CD8-positive, alpha-beta memory T cell (primary cell): ENCODE measurements at places on chromosomes 11 and 22.

DNA sequence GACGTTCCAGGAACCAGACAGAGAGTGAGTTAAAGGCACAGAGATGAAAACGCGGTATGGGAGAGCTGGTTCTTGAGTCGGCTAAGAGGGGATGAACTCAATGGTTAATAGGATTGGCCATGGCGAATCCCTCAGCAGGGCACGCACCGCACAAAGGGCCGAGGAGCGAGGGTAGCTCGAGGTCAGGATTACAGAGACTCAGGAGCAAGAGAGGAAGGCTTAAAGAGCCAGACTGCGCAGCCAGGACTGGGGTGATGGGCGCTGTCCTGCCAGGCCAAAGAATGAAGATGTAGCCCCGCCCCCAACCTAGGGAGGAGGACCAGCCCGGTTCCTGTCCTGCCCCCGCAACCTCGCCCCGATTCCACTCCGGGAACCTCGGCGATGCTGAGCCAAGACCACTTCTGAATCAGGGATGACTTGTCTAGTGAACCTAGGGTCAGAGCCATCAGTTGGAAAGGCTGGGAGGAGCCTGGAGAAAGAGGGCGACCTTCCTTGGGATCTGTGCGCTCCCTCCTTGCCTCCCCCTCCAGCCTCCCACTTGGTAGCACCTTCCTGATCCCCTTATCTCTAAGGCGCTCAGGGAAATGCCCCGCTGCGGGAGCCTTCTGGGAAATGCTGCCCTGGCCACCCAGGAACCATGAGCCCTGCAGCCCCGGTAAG, at the start of gene PLEKHB1:
Gene PLEKHB1, plus strand, starts transcription at position 610 of the 660 bp plus-strand sequence. Its CDS starts 28 bp downstream, at position 638.
- no peak for DNase-seq

DNA sequence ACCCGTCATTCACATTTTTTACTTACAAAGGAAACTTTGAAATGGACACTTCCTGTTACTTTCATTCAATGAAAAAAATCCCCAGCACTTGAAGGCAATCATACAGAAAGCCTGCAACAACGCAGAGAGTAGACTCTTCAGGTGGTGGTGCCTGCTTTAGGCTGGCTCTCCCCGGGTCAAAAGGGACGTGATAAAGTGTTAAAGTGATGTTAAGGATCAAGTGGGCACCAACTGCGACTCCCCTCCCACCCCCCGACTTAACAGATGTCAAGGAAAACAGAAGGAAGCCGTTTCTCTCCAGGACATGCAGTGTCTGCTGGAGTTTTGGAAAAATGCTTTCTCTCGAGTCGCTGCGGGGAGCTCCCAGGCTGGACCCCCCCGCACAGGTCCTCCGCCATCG, 414 bp upstream of the PNPLA3 start:
- DNase-seq = no peak

DNA sequence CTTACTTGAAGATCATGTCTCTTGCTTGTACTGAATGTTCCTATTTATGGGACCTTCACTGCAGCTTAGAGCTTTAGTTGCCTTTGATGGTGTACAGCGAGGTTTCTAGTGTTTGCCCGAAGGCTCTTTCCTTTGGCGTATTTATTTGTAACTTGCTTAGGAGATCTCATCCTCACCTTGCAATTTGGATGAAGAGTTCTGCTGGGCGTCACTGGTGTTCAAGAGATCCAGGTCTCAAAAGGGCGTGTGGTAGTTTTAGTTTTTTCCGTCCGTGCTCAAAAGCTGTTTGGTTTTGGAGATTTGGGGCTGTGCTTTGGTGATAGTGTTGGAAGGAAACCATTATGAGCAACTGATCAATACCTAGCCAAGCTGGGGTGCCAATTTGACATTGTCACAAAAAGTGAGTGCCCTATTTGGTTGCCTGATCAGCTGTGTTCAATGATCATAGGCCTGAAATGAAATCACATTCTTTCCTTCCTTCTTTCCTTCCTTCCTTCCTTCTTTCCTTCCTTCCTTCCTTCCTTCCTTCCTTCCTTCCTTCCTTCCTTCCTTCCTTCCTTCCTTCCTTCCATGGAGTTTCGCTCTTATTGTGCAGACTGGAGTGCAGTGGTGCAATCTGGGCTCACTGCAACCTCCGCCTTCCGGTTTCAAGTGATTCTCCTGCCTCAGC, 69.7 kb upstream of the GRAMD1B start:
- DNase-seq = no peak

DNA sequence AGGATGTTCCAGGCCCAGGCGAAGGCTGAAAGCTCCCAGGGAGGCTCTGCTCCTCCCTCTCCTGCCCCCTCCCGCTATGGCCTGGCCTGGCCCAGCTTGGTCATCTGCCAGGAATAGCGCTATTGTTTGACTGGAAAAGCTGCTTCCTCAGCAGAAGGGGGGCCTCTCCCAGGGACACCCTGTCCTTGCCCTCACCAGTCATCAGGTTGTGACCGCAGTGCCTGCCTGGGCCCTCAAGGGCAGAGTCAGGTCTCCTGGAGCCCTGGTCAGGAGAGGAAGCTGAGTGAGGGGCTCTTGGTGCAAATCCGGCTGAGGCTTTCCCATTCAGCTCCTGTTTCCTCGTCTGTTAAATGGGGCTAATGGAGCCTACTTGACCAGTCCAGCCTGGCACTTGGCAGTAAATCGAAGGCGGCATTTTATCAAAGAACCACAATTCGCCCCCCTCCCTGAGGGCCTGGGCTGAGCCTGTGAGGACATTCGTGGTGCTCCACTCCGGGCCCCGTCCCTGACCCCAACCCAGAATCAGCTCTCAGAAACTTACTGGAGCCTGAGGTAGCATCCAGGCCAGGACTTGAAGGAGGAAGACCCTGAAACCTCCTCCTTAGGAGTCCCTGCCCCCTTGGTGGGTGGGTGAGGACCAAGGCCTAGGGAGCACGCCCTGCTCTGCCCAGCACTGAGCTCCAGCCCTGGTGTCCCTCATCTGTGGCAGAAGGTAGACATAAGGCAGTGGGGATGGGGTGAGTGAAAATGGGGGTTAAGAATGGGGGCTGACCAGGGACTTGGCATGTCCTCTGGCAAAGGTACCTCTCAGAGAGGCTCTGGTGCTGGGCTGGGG, 2.0 kb upstream of the CASTOR1 start:
- DNase-seq = no peak

DNA sequence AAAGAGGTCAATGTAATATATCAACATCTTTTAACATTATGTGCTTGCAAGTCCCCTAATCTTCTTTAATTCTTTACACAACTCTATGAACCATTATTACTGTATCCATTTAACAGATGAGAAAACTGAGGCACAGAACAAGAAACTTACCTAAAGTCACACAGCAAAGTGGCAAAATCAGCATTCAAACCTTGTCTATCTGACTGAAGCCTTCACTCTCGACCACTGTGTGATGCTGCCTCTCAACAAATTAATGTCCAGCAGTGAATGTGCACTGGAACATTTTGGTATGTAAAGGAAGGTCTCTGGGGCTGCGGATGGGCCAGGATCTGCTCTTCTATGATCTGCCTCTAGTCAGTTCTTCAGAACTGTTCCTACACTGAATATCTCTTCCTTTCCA, 42.1 kb downstream of the PRCP start:
- DNase-seq = no peak
